ENCODE measurements at places on chromosomes 7 and 10.

DNA sequence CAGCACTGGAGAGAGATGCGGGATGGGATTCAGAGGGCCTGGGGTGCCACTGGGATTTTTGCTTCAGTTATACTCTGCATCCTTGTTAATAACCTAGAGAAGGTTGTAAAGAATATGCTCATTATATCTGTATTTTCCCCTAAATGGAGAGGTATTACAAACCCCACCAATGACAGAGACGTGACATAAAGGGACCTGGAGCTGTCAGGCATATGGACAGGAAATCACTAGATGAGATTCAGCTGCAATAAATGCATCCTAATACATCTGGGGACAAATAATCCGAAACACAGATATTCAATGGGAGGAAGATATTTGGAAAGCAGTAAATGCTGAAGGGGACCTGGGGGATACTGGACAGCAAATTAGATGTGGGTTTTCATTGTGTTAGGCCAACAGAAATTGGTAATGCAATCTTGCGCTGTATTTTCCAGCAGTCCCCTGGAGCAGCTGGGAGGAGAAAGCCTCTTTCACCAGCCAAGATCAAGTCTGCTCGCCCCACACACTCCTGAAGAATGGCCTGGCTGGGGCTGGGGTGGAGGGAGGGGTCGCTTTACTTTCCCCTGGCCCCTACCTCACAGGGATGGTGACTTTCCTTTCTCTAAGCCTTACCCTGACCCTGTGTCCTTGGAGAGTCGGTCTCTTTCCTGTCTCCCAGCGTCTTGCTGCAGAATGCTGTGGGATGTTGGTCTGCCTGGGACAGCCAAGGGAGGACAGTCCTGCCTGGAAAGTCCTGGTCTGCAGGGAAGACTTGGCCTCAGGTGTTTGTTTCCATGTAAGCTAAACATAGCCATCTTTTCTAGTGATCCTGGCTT, 653.8 kb downstream of the LRMDA start:
- DNase-seq: no peak
- H3K4me1 ChIP-seq: no peaks in the 10 kb centered on the region
- H3K36me3 ChIP-seq: no peaks in the 10 kb centered on the region
- H3K27me3 ChIP-seq: no peaks in the 10 kb centered on the region
- H3K4me3 ChIP-seq: no peak overlapping the region
- H3K27ac ChIP-seq: no peak overlapping the region

- no peaks in the 10 kb centered on the region for H3K27me3 ChIP-seq
- no peaks in the 10 kb centered on the region for H3K4me1 ChIP-seq
- no peak for DNase-seq
- no peak overlapping the region for H3K27ac ChIP-seq
- H3K4me3 ChIP-seq: no peak overlapping the region
These were observed 1071.8 kb downstream of the DNAJB9 start for GRCh38 chr7:109641445-109641844.

DNA sequence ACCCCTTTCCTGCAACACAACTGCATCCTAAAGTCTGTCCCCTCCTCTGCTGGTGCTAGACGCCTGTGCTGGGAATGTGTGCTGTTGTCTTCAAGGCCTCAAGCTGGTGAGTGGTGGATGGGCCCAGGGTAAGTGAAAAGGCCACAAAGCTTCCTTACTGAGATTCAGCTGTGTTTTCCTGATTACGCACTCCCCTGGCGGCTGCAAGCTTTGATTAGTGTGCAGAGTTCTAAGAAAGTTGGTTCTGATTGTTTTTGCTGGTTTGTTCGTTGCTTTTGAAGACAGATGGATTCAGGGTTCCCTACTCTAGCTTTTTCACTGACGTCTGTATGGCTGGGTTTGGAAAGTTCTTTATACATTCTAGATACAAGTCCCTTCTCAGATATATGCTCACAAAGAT, 11.9 kb upstream of the FOXL3 start:
- H3K27ac ChIP-seq: no peak overlapping the region
- no peak for DNase-seq
- H3K4me3 ChIP-seq: no peak overlapping the region
- H3K4me1 ChIP-seq: no peaks in the 10 kb centered on the region
- H3K36me3 ChIP-seq: no peaks in the 10 kb centered on the region

- no peak overlapping the region for H3K4me3 ChIP-seq
- no peaks in the 10 kb centered on the region for H3K27me3 ChIP-seq
- H3K27ac ChIP-seq: no peak overlapping the region
- H3K36me3 ChIP-seq: no peaks in the 10 kb centered on the region
- DNase-seq: no peak
These were observed 40.6 kb upstream of the ZEB1 start for GRCh38 chr10:31278279-31278941.

DNA sequence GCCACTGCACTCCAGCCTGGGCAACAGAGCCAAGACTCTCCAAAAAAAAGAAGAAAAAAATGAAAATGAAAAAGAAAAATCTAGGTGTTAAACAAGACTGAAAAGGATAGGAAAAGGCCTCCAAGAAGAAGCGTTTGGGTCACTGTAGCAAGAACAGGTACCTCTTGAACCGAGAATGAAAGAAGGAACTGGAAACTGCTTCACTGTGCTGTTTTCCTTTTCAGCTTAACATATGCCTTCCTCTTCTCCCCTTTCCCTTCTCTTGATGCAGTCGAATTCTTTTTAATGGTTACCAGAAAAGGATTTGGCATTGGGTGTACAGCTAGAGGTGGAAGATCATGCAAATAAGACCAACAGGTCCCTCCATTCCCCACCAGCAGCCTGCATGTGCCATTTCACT, 28.1 kb downstream of the LRRC4 start:
- H3K27ac ChIP-seq: no peak overlapping the region
- H3K4me3 ChIP-seq: no peak overlapping the region
- no peaks in the 10 kb centered on the region for H3K4me1 ChIP-seq

DNA sequence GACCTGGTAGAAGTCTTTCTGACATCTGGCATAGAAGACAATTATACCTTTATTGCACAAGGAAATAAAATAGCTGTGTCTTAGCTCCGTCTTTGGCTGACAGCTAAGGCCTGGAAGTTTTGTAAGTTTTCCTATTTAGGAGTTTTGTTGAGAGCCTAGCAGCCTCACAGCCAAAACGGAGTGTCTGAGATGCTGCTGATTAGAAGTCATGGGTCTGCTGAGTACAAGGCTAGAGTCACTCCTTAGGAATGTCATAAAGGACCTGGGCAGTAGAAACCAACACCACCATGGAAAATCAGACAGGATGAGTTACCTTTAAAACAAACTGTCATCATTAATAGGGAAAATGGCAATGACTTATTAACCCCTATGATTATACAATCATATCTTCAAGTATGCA, 442.5 kb downstream of the KCNMA1 start:
- H3K4me1 ChIP-seq: no peaks in the 10 kb centered on the region
- H3K36me3 ChIP-seq: no peaks in the 10 kb centered on the region
- no peak overlapping the region for H3K4me3 ChIP-seq

DNA sequence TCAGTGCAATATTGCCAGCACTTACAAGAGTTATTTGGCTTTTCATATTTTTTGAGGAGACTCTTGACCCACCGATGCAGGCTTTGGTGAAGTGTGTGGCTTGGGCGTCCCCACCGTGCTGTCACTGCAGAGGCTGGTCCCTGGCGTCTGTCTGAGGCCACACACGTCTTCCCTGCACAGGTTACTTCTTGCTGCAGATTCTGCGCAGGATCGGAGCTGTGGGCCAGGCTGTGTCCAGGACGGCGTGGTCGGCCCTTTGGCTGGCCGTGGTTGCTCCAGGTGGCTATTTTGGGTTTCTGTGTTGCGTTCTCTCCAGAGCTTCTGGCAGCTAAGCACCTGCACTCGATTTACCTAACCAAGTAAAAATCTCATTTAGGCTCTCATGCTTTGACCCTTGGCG, 18.9 kb downstream of the SUN1 start:
- H3K36me3 ChIP-seq: peaks cover 60% of the 10 kb centered on the region
- no peaks in the 10 kb centered on the region for H3K27me3 ChIP-seq
- H3K4me3 ChIP-seq: no peak overlapping the region
- H3K27ac ChIP-seq: no peak overlapping the region

- no peaks in the 10 kb centered on the region for H3K27me3 ChIP-seq
- H3K36me3 ChIP-seq: peaks cover 15% of the 10 kb centered on the region
- peak overlapping the region; percentile 69 for H3K27ac ChIP-seq
- peak overlapping the region; percentile 57 for H3K4me3 ChIP-seq
These were observed 724 bp downstream of the ZNF107 start for GRCh38 chr7:64666663-64667050.

- no peaks in the 10 kb centered on the region for H3K36me3 ChIP-seq
- H3K4me1 ChIP-seq: no peaks in the 10 kb centered on the region
- H3K27ac ChIP-seq: no peak overlapping the region
These were observed 7.1 kb downstream of the CPVL start for GRCh38 chr7:29139191-29139590.

GRCh38 chr7:107453388-107453787, 16.5 kb upstream of the GPR22 start:
- H3K4me1 ChIP-seq: no peaks in the 10 kb centered on the region
- H3K27ac ChIP-seq: no peak overlapping the region
- no peaks in the 10 kb centered on the region for H3K36me3 ChIP-seq
- H3K4me3 ChIP-seq: no peak overlapping the region
- DNase-seq: no peak

DNA sequence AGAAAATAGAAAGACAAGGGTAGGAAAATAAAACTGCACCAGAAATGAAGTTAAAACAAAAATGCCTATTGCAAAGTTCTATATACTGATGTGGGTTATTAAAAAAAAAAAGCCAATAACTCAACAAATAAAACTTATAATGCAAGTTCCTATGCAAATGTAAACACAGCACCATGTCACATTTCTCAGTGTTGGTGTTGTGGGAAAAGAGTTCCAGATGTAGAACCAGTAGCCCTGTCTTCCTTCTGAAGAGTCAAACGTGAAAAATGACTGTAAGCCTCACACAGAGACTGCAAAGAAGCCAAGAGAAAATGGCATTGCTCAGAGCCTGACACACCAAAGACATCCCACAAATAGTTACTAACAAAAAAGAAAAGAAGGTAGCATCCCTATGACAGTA, 10.1 kb downstream of the PON2 start:
- DNase-seq: no peak
- no peaks in the 10 kb centered on the region for H3K27me3 ChIP-seq
- no peaks in the 10 kb centered on the region for H3K36me3 ChIP-seq
- no peak overlapping the region for H3K27ac ChIP-seq

- no peaks in the 10 kb centered on the region for H3K4me1 ChIP-seq
- H3K4me3 ChIP-seq: no peak overlapping the region
- no peaks in the 10 kb centered on the region for H3K36me3 ChIP-seq
- no peak for DNase-seq
These were observed 51.9 kb downstream of the PLPP4 start for GRCh38 chr10:120508966-120509365.

GRCh38 chr7:129122751-129123509, 21.6 kb upstream of the TSPAN33 start:
- peaks cover 7% of the 10 kb centered on the region for H3K4me1 ChIP-seq
- peaks cover 5% of the 10 kb centered on the region for H3K27me3 ChIP-seq
- no peaks in the 10 kb centered on the region for H3K36me3 ChIP-seq
- no peak for DNase-seq

DNA sequence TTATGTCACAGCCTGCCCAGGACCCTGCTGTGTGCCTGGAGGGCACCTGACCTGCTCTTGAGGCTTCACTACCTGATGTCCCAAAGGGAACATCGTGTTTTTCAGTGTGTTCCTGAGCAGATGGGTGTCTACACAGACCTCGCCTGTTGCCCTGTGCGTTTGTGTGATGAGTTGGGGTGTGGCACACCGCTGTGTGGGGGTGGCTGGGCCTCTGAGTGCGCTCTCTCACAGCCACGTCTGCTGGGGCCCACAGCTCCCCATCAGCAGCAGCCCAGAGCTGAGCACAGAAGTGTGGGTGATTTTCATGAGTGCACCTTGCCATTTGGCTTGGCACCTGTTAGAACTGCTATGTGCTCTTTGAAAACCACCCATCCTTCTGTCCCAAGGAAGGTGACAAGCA, 121.5 kb downstream of the NKX6-2 start:
- H3K27ac ChIP-seq: no peak overlapping the region
- H3K36me3 ChIP-seq: no peaks in the 10 kb centered on the region
- no peaks in the 10 kb centered on the region for H3K4me1 ChIP-seq
- no peak overlapping the region for H3K4me3 ChIP-seq

- DNase-seq: no peak
- no peak overlapping the region for H3K27ac ChIP-seq
- H3K4me3 ChIP-seq: peak overlapping the region; percentile 29
- peaks cover 7% of the 10 kb centered on the region for H3K4me1 ChIP-seq
- no peaks in the 10 kb centered on the region for H3K36me3 ChIP-seq
These were observed 162.9 kb downstream of the SH3PXD2A start for GRCh38 chr10:103692436-103692951.

- DNase-seq: no peak
- H3K27ac ChIP-seq: no peak overlapping the region
- H3K36me3 ChIP-seq: no peaks in the 10 kb centered on the region
- H3K4me3 ChIP-seq: no peak overlapping the region
- H3K27me3 ChIP-seq: no peaks in the 10 kb centered on the region
These were observed 109.3 kb upstream of the MDFIC start for GRCh38 chr7:114812570-114812969.

DNA sequence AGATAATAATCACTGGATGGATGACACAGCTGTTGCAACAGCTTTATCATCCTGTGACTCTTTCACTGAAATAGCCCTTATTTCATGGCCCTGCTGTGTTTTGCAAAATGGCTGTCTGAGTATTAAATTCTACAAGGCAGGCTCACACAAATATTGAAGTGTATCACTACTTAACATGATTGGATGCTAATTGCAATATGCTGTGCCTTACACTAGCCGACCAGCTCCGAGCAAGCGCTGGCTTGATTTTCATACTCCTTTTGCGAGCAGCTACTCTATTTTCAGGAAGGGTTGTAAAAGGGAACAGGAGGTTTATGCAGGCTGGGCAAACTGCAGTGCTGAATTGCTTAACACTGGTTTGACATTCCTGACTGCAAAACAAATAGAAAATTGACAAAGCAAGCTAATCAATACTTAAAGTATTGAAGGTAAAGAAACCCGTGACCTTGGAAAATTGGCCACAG, 121.6 kb downstream of the CACNB2 start:
- no peak overlapping the region for H3K4me3 ChIP-seq
- no peaks in the 10 kb centered on the region for H3K4me1 ChIP-seq
- H3K27ac ChIP-seq: no peak overlapping the region
- peaks cover 2% of the 10 kb centered on the region for H3K27me3 ChIP-seq
- DNase-seq: no peak

DNA sequence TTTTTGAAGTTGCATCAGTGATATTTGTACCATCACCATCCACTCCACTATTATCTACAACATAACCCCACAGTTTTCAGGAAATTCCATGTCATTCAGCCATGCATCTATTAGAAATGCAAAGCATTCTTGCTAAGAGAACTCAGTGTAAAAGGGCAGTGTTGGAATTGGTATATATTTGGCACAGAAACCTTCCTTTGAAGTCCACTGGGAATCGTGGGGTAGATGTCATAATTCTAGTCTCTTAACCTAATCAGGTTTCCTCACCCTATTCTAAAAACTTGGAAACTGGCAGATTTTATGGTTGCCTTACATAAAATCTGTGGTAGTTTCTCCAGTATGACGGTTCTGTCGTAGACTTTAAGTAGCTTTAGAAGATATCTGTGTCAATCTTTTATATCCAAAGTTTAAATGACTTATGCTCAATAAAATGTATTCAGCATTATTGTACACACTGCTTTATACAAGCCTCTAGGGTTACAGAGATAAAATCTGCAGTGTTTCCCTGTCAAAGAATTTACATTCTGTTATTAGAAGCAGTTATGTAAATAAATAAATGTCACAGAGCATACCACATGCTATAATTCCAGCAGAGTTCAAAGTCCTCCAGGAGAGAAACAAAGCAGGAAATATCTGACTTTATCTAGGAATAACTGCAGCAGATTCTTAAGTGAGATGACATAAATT, 704.4 kb upstream of the CELF2 start:
- H3K27me3 ChIP-seq: no peaks in the 10 kb centered on the region
- no peaks in the 10 kb centered on the region for H3K4me1 ChIP-seq
- no peak overlapping the region for H3K4me3 ChIP-seq
- no peak for DNase-seq

GRCh38 chr7:152923711-152924110, 164.2 kb downstream of the ACTR3B start:
- H3K27me3 ChIP-seq: peaks cover 18% of the 10 kb centered on the region
- no peaks in the 10 kb centered on the region for H3K36me3 ChIP-seq
- DNase-seq: no peak
